ENCODE measurements at places on chromosomes 13 and 19. TPM values are rescaled to one million over a fixed set of nuclear protein-coding genes. Genes with fewer than 3 reads are reported as not detected.

GRCh38 chr13:70162141-70162540 is 53.9 kb upstream of the KLHL1 start:
- DNase-seq, result no peak

DNA sequence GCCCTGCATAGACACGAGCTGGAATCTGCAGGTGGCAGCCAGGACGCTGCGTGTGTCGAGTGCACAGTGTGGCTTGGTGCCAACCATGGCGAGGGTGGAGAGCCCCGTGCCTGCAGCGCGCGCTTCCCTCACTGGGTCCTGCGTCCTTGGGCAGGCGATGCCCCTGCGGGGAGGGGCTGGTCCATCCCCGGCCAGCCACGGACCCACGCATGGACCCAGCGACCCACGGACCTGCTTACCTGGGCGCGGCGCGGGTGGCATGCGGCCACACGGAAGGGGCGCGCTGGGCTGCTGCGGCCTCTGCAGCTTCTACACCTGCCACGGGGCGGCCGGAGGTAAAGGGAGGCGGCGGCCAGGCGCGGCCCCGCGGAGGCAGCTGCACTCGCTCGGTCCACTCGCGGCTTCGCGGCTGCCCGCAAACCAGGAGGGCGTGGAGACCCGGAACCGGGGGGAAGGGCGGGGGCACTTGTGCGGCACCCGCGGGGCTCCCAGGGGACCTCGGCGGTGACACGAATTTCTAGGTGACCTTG is 569 bp upstream of the MCF2L start:
- DNase-seq, result no peak

- DNase-seq, result no peak
These were observed 500 bp downstream of the SMIM24 start for GRCh38 chr19:3479834-3480215.

GRCh38 chr19:44772959-44773358 is 4.7 kb upstream of the CBLC start:
- DNase-seq, result no peak

GRCh38 chr13:28041501-28041900 is 53.0 kb upstream of the URAD start:
- no peak for DNase-seq

- no peak for DNase-seq
These were observed 1.8 kb downstream of the MAB21L1 start for GRCh38 chr13:35474496-35475211.

GRCh38 chr13:73984949-73985691 is 149.1 kb downstream of the KLF12 start:
- no peak for DNase-seq

DNA sequence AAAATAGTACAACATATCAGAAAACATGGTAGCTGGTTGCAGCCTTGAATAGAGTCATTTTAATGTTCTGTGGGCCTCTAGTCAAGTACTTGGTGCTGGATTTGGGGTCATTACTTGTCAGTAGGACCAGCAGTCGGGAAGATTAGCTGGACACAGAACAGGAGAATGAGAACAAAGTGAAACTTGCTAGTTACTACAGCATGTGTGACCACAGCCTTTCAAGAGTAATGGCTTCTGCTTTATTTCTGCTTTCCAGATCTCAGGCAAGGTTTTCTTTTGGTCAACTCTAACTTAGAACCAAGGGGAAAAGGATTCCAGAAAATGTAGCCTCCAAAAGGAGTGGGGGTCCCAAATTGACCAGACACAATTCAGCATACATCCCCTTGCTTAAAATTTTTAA is 17.1 kb upstream of the VWA8 start:
- DNase-seq, result no peak

GRCh38 chr19:33487901-33488800 is 33.4 kb downstream of the PEPD start:
- no peak for DNase-seq

- DNase-seq, result no peak
These were observed 58.3 kb upstream of the MEDAG start for GRCh38 chr13:30847650-30848307.

- DNase-seq, result no peak
These were observed 1.2 kb downstream of the APLP1 start for GRCh38 chr19:35869327-35870123.

- DNase-seq, result no peak
These were observed 1.6 kb downstream of the CCL25 start for GRCh38 chr19:8054169-8054568.

- DNase-seq, result no peak
These were observed 6.0 kb downstream of the TMIGD2 start for GRCh38 chr19:4295972-4296771.

DNA sequence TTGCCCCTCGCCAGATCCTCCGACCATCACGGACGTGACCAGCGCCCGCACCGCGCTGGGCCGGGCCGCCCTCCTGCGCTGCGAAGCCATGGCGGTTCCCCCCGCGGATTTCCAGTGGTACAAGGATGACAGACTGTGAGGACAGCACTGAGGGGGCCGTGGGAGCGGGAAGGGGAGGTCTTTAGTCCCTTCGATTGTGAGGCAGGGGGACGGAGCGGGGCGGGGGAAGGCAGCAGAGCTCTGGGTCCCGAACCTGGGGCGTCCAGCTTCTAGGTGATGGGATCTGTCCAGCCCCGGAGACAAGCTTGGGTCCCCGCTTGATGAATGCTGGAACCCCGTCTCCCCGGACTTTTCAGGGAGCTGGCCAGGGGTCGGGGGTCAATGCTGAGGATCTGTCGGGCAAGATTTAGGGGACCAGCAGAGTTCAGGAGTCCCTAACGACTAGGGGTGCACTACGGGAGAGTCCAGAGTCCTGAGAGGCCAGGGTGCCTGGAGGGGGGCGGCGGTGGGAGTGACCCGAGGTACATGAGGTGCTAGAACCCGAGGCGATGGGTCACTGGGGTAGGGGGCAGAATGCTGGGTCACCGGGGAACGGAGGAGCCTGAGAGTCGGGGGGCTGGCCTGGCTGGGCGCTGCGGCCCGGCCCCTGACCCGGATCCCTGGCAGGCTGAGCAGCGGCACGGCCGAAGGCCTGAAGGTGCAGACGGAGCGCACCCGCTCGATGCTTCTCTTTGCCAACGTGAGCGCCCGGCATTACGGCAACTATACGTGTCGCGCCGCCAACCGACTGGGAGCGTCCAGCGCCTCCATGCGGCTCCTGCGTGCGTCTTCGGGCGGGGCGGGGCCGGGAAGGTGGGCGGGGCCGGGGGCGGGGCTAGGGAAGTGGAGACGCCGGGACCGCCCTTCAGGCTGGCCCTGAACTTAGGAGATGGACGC is 14.6 kb downstream of the VSIG10L start:
- no peak for DNase-seq

DNA sequence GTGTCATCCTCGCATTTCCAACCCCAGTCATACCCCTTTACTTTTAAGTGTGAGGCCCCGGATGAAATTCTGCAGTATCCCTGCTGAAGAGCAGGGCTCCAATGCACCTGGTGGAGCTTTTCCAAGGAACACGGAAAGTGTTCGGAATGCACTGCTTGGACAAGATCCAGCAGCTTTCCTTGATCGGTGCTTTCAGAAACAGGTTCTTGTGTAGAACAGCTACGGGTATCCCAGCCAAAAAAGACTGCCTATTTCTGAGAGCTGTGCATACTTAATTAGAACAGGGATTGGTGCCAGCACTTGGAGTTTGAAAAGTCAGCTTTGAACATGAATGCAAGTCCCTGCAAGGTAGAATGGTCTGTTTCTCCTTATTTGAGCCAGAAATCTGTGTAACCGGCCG is 87.2 kb upstream of the C1QTNF9B start:
- DNase-seq, result no peak

DNA sequence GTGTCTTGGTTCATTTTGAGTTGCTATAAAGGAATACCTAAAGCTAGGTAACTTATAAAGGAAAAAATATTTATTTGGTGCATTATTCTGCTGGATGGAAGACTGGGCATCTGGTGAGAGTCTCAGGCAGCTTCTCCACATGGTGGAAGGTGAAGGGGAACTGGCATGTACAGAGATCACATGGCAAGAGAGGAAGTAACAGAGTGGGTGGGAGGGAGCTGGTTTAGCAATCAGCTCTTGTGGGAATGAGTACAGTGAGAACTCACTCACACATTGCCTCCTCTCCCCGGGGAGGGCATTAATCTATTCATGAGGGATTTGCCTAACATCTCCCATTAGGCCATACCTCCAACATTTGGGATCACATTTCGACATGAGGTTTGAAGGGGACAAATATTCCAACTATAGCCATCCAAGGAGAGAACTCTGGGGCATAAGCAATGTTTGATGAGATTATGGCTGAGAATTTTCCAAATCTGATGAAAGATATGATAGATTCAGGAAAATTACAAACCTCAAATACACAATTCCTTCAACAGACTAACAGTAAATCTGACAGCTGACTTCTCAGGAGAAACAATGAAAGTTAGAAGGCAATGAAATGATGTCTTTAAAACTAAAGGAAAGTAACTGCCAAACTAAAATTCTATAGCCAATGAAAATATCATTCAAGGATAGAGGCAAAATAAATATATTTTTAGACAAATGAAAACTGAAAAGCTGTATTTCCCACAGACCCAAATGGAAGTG is 52.5 kb downstream of the MTUS2 start:
- no peak for DNase-seq

Gene OR7A5
- total RNA-seq, result not detected

Gene ATP7B
- 9.9 TPM for total RNA-seq

Gene ZNF506
- 22.2 TPM for total RNA-seq

Gene IL27RA
- 8.4 TPM for total RNA-seq

Gene HSH2D
- total RNA-seq, result not detected

Gene CGB7
- not detected for total RNA-seq

Gene PEX11G
- total RNA-seq, result 4.1 TPM

Gene CCDC70
- not detected for total RNA-seq

Gene RNF225
- 0.68 TPM for total RNA-seq

Gene ZNF837
- 1.9 TPM for total RNA-seq

Gene NKPD1
- 0.29 TPM for total RNA-seq

Gene GPR12
- not detected for total RNA-seq

Gene SMG9
- total RNA-seq, result 24.5 TPM

Gene BRSK1
- 1.2 TPM for total RNA-seq

Gene KLK12
- total RNA-seq, result not detected

Gene RDH8
- total RNA-seq, result not detected
